ENCODE measurements at places on chromosomes 2 and 18.

- no peak for DNase-seq
These were observed 1292.0 kb upstream of the CHAC2 start for GRCh38 chr2:52475590-52475989.

- no peak for DNase-seq
These were observed 630.8 kb downstream of the NR4A2 start for GRCh38 chr2:155701721-155702120.

- DNase-seq: no peak
These were observed 84.9 kb downstream of the DGKD start for GRCh38 chr2:233439191-233439590.

GRCh38 chr2:215736653-215737290, 276.6 kb downstream of the MREG start:
- DNase-seq: no peak

Measured in KBM-7 (cell line).